Spinal cord (tissue), 10 donors: ENCODE measurements at places on chromosomes 7 and 10.

- no peak for DNase-seq
Observed at GRCh38 chr7:5439572-5440496, 16.2 kb upstream of the TNRC18 start.

DNA sequence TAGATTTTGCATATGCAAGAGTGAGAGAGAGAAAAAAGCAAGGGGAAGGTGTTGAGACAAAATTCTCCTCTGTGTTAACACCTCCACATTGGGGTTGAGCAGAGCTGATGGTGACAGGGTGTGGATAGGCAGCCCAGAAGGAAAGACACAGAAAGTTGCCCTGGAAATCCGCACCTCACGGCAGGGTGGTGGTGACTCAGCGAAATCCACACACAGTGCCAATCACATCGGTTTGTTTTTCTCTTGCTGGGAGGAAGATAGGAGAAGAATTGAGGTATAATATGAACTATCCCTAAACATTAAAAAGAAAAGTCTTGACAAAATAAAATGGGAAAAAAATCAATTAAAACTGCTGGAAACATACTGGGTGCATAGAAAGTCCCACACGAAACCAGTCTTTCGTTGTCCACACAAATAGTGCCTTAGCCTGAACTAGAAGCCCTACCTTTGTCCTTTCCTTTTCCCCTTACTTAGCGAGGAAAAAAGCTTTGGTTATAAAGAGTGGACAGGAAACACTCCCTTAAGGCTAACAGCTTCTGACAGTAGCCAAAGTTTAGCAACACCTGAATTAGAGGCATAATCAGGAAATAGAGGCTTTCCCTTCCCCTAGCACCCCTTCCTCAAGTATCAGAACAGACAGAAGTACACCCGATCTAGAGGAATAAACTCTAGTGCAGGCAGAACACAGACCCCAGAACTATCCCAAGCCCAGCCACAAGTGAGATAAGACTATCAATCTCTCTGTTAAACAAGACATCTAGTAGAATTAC, 39.2 kb upstream of the DNAJC1 start:
- no peak for DNase-seq

GRCh38 chr7:110852156-110852940, 238.6 kb upstream of the LRRN3 start:
- no peak for DNase-seq

DNA sequence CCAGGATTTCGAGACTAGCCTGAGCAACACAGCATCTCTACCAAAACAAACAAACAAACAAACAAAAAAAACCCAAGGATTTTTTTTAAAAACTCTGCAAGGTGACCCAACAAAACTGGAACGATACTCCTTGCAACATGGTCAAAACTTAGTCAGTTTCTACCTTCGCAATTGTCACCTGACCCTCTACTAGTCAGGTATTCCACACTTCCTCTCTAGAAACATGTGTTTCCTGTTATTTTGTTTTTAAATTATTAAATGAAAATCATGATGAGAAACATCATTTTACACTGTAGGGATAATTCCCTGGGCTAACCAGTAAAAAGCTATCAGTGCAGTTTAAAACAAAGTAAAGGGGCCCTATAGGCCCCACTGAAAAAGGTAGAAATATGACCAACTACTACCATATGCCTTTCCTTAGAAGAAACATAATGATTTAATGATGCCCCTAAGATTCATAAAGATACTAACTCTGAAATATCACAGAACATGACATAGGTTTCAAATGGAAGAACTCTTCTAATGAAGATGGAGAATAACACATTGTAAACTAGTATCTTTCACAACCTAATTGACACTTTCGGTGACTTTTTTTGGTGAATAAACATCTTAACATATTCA, 8.7 kb downstream of the BRAF start:
- no peak for DNase-seq

GRCh38 chr10:73785211-73785720, at the start of gene ZSWIM8:
Gene ZSWIM8 (plus strand): TSS chr10:73785606. CDS start chr10:73785879, 273 bp downstream.
- DNase-seq, result peak; percentile 93

- DNase-seq, result no peak
Observed at GRCh38 chr7:17013204-17013603, 131.4 kb upstream of the AGR3 start.

- no peak for DNase-seq
Observed at GRCh38 chr7:148017126-148017525, 573.4 kb upstream of the C7orf33 start.

- no peak for DNase-seq
Observed at GRCh38 chr7:8480527-8480926, 47.1 kb downstream of the NXPH1 start.

DNA sequence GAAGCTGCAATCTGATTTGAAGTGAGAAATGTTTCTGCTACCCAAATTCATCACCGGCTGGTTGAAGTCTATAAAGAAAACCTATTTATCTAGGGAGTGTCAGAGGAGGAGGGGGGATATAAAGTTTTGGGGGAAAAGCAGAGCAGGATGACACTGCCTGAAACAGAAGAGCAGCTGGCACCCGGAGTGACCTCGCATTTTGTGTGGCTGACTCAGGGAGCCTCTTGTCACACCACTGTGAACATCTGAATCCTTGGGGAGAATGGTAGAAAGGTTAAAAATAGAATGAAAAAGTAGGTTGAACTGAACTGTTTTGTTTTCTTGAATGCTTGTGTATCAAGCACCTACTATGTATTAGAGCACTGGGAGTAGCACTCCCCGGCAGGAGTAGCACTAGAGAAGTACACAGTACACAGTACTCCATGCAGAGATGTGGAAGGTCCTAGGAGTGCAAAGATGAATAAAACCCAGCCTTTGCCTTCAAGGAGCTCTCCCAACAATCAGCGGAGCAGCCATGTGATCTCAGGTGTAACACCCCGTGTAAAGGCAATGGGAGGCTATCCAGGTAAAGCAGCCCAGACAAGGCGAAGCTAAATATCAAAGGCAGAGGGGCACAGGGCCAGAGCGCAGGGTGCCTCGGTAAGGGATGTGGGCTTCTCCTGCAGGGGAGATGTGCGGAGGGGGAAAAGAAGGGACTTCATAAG, 13.5 kb downstream of the CRTAC1 start:
- DNase-seq, result no peak

DNA sequence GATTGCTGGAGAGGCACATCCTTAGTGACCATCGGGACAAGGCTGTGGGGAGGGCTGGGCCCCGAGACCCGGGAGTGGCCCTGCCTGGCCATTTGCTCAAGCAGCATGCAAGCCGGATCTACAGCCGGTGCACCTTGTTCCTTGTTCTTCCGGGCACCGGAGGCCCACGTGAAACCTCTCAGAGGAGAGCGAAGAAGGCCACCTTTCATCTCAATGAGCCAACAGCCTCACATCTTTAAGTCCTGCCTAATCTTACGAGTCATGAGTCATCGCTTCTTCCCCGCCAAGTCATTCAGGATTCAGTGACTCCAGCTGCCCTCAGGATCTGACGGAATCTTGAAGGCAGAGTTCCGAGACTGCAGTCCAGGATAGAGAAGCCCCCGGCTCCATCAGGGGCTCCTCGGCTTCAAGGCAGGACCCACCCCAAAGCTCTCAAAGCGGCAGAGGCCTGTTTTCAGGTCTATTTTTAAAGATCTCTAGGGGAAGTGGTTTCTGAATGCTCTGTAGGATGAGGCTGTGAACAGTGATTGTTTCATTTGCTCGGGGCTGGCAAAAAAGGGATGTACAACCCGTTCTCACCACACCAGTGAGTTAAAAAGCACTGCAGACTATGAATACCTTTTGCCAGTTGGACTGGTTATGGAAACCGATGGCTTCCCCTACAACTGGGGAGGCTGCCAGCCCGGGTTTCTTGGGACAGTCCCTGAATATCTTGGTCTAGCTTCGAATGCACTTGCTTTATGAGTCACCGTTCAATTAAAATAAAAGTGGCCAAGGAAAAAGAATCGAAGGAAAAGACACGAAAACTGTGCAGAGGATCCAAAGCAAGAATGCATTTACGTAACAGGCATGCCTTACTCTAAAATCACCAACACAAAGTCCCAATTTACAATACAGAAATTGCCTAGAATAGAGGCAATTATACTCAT, 57.2 kb upstream of the ECHDC3 start:
- no peak for DNase-seq

DNA sequence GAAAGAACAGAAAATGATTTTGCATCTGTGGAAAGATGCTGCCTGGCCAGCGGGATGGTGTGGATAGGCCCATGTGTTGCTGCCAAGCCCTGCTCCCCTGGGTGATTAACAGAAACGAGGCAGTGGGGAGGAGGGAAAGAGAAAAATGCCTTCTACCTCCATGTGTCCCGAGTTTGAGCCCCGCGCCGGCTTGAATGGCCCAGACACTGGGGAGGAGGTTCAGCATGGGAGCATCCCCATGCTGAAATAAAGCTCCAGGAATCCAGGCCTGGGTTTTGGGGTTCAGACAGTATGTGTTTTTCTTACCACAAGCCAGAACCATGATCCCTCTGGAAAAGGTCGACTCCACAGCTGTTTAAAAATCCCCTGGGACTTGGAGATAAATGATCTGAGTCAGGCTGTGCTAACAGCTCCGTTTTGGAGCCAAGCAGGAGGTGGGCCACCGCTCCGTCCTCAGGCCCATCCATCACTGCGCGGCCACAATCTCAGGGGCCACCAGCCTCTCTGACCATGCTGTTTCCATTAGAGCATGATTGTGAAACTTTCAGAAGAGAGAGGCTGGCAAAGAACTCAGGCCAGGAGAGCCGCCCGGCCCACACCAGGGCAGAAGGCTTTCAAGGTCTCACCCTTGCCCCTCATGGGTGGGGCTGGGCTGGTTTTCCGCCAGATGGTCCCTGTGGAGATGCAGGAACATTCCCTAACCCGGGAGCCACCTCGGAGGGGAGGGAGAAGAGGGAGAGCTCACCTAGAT, 299.7 kb downstream of the ZEB1 start:
- DNase-seq, result no peak

DNA sequence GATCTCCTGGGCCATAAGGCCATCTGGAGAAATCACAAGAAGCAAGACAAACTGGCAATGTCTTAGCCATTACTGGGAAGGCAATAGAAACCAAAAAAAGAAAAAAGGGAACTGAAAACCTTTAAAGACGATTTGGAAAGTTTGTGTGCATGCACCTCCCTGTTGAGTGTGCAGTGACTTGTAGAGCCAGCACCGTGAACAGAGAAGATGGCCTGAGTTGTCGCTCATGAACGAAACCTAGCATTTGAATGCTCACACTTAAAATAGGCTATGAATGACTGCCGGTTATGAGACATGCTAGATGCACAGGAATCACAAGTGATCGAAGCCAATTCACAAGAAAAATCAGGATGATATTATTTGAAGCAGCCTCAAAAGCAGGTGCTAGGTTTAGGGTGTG, 151.3 kb upstream of the ADO start:
- DNase-seq, result no peak

- DNase-seq, result no peak
Observed at GRCh38 chr7:29946428-29947186, 43.0 kb downstream of the SCRN1 start.

GRCh38 chr10:71970331-71970730, 6.1 kb downstream of the CHST3 start:
- no peak for DNase-seq

DNA sequence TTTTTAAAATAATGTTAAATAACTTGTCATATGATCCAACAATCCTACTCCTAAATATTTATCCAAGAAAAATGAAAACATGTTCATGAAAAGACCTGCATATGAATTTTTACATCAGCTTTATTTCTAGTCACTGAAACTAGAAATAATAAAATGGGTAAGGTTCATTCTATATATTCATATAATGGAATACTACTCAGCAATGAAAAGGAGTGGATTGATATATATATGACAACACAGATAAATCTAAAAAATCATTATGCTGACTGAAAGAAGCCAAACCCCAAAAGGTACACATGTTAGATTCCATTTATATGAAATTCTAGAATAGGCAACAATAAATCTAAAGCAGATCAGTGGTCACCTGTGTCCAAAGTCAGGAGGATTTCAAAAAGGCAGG, 84.9 kb upstream of the PCBD1 start:
- no peak for DNase-seq

- DNase-seq, result no peak
Observed at GRCh38 chr7:134847851-134848588, 68.6 kb downstream of the CALD1 start.

DNA sequence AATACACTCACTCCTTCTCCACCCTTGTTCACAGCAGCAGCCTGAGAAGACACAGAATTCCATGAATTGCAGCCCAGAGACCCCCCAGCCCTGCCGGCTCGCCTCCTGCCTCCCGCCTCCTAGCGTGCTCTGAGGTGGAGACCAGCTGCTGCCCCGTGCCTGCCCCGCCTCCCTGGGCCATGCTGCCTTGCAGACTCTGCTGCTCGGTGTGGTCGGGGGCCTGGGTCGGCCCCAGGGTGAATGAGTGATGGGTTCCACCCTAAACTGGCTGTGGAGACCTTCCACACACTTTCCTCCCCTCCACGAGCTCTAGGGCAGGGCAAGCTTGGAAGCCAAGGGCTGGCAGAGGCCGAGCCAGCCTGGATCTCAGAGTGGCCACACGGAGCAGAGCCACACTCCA, 479.3 kb downstream of the DNAJB6 start:
- DNase-seq, result no peak

DNA sequence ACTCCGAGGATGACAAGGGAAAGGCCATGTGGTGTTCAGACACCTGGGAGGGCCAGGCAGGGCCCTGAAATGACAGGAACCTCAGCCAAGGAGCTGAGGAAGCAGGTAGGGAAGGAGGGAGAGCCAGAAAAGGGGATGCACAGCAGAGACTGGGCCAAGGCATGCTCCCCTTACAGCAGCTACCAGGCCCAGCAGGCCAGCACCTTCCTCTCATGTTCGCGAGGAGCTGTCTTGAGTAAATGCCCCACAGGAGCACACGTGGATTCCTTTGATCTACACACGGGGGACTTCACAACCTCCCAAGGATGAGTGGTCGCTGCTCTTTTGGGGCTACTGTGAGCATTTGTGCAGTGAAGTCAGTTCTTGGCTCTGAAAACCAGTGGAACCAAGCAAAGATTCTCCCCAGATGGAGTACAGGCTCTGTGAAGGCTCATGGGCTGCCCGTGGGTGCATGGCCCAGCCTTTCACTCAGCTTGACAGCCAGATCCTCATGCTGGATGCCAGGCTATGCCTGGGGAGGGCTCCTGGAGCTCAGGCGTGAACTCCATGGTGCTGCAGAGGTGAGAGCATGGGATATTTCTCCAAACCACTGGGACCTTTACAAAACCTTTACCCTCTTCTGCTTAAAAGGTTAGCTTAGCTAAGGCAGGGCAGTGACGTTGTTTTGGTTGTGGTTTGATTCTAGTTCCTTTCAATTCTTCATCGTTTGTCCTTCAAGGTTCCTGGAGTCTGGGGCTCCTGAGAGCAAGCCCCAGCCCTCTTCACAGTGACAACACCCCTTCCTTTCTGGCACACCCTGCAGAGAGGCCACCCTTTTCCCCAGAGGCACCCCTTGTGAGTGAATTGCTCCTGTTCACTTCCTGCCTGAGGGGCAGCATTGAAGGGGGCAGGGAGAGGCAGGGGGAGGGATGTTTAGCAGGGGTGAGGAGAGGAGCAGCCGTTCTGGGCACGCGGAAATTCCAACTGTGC, 74.2 kb upstream of the ZPBP start:
- no peak for DNase-seq
